ENCODE measurements at places on chromosomes 7 and 10. TPM values are rescaled to one million over a fixed set of nuclear protein-coding genes. Genes with fewer than 3 reads are reported as not detected.

- DNase-seq: no peak
These were observed 11.0 kb downstream of the SORBS1 start for GRCh38 chr10:95550073-95550672.

GRCh38 chr10:5596611-5597341 is 69.6 kb downstream of the ASB13 start:
- DNase-seq: peak; percentile 41

The TLX1 gene
- total RNA-seq: not detected

The LRGUK gene
- total RNA-seq: 1.8 TPM

- DNase-seq: no peak
These were observed 943 bp upstream of the SLC18A2 start for GRCh38 chr10:117239721-117240620.

DNA sequence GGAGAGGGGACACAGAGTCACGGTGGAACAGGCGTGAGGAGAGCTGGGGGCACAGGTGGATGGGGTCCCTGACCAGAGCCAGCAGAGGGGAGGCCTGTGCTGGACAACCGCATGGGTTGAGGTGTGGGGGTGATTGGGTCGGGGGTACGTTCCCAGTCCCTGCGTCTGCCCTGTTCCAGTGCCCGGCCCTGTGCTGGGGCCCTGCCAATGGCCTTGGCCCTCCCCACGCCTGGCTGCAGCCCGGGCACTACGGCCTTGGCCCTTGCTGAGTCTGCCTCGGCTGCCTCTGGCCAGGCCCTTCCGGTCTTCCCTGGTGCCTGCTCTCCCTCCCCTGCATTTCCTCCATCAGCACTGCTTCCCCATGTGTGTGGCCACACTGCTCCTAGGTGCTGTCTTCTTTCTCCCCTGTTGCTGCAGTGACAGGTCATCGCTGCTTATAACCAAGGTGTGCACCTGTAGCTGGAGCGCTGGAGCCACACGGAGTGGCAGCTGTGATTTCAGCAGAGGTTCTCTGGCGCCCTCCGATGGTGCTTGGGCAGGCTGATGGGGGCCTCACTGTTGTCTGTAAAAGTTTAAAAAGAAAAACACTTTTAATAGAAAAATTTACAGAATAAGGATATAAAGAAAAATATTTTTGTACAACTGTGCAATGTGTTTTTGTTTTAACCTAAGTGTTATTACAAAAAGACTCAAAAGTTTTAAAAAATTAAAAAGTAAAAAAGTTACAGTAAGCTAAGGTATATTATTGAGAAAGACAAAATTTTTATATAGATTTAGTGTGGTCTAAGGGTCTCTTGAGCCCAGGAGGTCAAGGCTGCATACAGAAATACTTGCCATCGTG is 45.2 kb upstream of the BHLHA15 start:
- DNase-seq: peak; percentile 80

GRCh38 chr10:105243825-105244224 is 602.7 kb downstream of the SORCS3 start:
- DNase-seq: no peak

DNA sequence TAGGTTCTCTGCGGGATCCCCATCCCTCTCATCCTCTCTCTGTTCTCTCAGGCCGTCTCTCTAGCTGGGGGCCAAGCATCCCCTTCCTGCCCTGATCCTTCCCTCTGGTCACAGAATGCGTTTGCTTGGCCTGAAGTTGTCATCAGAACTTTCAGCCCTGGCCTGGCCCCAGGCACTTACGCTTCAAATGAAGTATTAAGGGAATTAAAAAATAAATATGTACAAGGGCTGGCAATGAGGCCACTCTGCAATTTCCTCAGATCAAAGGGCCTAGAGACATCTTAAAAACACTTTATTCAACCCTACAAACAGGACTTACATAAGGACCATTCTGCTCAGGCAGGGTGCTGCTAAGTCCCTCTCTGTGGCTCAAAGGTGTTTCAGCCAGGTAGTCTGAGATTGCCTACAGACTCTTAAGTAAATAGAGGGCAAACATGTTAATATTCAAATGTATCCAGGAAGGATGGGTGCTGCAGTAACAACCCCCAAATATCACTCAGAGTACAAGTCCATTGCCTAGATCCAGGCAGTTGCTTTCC is 16.0 kb downstream of the SFTPD start:
- peak; percentile 76 for DNase-seq

The TAS2R5 gene
- total RNA-seq: 2.2 TPM

DNA sequence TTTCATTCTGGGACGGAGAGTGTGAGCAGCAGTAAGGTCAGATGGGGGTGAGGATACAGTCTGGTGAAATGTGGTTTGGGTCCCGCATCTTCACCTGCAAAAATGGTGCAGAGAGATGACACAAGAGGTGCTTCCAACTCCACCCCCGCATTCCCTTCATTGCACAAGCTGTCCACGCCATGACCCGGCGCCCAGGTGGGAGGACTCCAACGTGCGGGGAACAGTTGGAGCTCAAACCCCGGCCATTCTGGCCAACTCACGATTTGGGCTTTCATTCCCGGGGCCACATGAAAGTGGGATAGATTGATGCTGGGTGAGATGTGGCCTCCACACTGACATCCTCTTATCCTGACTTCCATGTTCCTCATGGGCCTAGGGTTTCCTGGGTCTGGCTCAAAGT is 34.6 kb upstream of the ZNF273 start:
- DNase-seq: no peak

GRCh38 chr7:106140406-106141173 is 28.5 kb upstream of the SYPL1 start:
- DNase-seq: no peak

GRCh38 chr7:131336956-131337355 is 9.3 kb downstream of the MKLN1 start:
- no peak for DNase-seq

All from lower lobe of right lung (tissue), 2 donors.